Large intestine (tissue), 12 donors: ENCODE measurements at places on chromosomes 7 and 10.

DNA sequence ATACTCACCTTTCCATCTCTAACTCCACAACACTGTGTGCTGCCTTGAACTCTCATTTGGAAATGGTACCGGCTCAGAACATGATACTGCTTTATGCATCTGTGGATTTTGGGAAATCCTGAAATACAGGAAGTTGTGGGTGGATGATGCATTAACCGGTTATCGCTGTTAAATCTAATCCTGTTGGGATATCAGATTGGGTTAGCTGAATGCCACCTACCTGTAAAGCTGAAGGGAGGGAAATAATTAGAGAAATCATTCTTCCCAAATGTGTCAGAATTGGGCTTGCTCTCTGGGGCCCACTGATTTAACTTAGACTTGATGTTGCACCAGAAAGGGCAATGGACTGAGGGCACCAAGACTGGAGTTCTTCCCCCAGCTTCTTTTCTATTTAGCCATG, 54.0 kb downstream of the CH25H start:
- no peak for DNase-seq

- no peak for DNase-seq
These were observed 38.4 kb upstream of the ZNF138 start for GRCh38 chr7:64755865-64756264.

DNA sequence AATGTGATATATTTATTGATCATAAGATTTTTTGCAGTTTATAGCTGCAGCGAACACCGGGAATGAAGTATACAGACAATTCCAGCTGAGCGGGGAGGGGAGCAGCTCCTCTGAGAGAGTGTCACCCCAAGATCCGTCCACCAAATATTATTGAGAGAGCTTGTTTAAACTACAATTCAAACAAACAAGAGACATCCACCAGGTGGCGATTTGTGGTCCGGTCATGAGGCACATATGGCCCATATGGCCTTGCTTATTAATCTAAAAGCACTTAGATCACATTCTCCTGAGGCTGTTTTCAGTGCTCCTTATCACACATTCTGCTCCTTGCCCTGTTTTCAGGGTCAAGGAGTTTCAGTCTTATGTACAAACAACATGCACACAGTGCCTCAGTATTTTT, 83.1 kb downstream of the THSD7A start:
- DNase-seq: no peak

DNA sequence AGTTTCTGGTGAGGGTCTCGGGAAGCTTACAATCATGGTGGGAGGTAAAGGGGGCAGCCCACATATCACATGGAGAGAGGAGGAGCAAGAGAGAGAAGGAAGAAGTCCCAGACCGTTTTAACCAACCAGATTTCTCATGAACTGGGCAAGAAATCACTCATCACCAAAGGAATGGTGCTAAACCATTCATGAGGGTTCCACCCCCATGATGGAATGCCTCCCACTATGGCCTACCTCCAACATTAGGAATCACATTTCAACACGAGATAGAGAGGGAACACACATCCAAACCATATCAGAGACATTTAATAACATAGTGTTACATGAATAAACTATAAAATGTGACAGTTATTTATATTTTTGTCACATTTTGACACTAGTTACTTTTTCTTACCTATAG, 214.8 kb upstream of the MAGI2 start:
- DNase-seq: no peak

GRCh38 chr10:101007099-101007711, 7.6 kb downstream of the LZTS2 start:
- peak; percentile 56 for DNase-seq

- DNase-seq: no peak
These were observed 42.2 kb upstream of the HSPB1 start for GRCh38 chr7:76260171-76260703.

DNA sequence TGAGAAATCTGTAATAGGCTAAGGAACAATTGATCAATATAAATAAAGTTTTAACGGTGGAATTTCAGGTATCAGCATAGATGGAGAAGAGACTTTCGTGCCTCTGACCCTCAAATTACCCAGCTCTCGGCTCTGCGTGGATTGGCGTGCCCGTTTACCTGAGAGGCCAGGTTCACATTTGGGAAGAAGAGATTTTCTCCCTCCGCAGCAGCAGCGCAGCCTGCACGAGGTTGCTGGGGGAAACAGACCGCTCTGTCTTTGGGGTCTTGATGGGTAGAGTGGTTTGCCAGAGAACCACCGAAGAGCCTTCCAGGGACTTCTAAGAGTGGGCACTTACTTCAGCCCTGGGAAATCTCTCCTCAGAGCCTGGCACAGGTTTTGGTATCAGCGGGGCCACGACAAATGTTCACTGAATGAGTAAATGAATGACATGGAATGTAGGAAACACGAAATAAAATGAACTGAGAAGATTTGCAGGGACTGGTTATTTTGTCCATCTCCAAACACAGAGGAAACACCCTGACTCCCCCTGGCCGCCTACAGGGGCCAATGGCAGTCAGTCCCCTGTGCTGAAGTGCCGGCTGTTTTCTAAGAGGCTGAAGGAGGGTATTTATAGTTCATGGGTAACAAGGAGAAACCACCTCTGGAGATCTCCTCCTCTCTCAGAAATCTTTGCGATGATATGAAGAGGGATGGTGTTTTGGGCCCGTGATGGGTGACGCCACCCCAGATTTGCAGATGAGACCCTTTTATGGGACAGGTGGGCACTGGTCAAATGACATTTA, 338.5 kb downstream of the ADARB2 start:
- no peak for DNase-seq

- DNase-seq: no peak
These were observed 1.4 kb downstream of the HYAL4 start for GRCh38 chr7:123846217-123846891.

GRCh38 chr7:141671705-141672496, 30.1 kb downstream of the DENND11 start:
- DNase-seq: peak; percentile 73
